ENCODE measurements at places on chromosomes 4 and X.

GRCh38 chrX:150291014-150291413, 72.1 kb upstream of the MAMLD1 start:
- no peak for DNase-seq

DNA sequence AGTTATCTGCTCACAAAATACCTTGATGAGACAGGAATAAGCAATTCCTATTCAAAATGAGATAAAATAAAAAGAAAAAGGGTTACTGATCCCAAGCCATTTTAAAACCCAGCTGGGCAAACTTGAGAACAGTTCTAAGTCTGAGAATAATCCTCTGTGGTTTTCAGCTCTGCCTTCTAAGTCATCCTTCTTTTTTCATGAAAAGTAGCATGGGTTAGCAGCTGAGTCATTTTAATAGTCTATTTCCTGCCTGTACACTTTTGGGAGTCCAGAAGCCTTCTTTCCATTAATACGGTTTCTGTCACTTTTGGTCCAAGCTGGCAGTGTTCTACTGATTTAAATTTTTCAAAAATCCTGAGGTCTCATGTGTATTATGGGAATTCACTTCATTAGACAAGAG, 374.3 kb downstream of the IQCM start:
- DNase-seq, result no peak

DNA sequence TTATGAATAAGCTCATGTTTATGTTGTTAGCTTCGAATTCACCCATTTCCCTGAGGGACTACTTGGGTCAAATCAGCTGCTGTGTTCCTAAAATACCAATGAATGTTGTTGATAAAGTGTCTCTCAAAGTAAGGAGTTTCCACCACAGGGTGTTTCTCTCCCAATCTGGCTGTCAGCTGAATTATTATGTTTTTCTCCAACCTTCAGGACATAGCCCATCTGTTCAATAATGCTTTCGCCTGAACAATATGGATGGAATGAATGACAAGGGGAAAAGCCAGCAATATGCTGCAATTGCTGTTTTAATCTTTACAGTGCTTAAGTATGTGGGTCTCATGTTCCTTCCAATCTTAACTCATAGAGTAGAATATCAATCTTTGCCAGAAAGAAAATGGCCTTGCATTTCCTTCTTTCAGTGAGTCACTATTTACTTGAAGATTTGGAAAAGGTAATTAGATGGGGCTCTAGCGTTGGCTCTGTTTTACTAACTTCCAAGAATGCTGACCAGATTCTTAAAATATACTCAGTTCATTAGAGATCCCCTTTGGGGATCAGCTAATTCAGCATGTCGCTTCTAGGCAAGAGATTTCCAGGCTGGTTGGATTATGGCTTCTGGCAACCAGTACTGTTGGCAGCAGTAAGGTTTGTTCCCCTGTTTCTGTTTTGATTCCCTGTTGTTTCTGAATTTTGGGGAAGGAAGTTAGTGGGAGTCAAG, 410.5 kb downstream of the PPP3CA start:
- DNase-seq, result no peak

DNA sequence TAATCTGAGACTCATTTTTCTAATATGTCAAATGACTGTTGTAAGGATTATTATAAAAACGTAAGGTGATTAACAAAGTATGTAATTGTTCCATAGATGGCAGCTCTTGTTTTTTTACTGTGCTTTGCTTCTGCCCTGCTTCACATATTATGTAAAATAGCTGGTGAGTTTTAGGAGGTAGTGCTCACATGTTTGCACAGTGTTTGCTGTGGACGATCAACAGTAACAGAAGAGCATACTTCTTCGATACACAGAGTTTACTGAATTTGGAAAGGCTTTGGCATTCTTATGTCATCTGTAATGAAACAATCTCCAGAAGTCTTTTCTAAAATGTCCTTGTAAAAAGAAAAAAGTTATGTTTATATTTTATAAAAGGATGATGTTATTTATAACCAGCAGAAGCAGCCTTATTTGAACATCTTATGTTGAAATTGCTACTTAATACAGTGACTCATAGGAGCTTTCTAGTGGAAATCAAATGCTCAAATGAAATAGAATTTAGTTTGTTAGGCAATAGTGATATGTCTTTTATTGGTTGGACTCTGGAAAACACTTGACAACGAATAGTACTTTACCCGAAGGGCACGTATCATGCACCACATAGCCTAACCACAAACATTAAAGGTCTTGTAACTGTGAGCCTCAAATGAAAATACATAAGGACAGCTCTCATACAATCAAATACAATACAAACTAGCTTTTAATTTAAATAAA, 1.9 kb upstream of the MTTP start:
- DNase-seq, result no peak

DNA sequence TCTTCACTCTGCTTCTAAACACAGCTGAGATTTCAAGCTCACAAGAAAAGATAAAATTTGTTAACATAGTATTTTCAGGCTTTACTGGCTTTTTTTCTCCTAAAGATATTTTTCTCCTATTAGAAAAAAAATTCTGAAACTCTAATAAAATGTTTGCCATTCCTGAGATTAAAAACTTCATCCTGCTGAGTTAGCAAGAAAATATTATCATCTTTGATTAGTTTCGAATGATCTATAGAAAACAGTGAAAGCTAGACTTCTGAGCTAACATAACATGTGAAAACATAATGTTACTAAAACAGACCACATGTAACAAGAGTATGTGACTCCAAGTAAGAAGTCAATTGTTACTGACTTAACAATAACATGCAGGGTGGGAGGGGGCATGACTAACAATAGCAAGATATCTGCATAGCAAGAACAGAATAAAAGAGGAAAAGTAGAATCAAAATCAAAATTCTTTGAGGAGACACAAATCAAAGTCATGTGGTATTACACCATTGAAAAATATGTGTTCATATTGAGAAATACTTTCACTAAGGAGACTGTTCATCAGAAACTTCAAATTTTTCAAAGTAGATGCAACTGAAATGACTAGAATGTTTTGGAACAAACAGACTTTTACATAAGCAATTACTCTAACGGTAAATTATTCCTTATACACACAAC, 14.5 kb downstream of the TBCK start:
- no peak for DNase-seq

All from activated T-helper 9 cell treated with anti-CD3 and anti-CD28 coated beads, Interleukin-2, amount 50 U/mL, for 16 hours (primary cell).